Suppressor macrophage treated with lipopolysaccharide for 1 hour (primary cell): ENCODE measurements at places on chromosomes 13 and 19.
A peak's percentile ranks its signal among the peaks of the same experiment; 100 is the strongest.

DNA sequence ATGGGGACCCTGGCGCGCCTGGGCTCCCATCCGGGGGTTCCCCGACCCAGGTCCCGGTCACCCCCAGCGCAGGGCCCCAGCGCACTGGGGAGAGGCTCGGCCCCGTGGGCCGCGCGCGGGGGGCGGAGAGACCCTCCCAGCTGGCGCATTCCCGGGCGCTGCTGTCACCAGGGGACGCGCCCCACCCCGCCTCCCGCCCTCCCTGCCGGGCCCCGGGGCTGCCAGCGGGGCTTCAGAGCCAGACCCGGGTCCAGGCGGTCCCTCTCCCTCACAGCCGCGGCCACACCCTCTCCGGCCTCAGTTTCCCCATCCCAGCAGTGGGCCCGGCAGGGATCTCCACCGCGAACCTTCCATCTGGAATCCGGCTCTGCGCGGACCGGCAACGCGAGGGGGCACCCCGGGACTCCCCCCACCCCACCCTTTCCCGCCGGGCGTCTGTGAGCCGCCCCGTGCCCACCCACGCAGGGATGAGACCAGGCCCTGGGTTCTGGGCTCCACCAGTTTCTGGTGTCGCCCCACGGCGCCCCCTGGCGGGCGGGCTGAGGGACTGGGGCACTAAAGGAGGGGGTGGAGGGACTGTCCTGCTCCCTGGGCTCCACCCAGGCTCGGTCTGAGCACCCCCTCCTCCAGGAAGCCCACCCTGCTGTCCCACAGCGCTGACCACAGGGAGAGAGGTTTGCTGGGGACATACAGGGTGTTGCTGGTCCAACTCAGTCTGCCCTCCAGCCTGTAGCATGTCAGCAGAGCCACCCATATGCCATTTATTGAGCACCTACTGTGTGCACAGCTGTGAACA, 878 bp upstream of the ADAMTSL5 start:
- DNase-seq, result peak; percentile 87

GRCh38 chr19:10876459-10877240, 5.3 kb downstream of the CARM1 start:
- DNase-seq, result peak; percentile 93

DNA sequence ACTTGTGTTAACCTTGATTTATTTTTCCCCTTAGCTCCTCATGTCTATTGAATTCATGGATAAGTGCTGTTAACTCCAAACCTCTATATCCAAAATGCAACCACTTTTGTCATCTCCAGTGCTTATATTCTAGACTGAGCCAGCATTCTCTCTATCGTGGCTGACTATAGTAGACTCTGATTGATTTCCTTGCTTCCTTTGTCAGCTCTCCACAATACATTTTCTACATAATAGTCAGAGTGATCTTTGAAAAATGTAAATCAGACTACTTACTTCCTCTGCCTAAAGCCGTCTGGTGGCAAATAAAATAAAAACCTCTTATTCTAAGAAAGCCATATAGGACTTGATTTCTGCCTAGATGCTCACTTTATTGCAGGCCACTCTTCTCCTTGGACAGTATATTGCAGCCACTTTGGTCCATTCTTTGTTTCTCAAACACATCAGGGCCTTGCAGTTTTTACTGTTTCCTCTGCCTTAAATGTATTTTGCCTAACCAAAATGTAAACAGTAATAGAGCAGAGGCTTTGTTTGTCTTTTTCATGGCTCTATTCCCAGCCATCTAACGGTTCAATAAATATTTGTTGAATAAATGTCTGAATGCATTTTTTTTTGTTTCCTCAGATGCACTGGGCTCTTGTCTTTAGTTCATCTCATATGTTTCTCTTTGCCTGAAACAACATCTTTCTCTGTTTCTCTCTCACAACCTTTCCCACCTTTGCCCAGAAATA, 243.6 kb upstream of the CSNK1A1L start:
- DNase-seq, result no peak

- DNase-seq, result no peak
Measured at GRCh38 chr19:13521066-13521465, 14.8 kb upstream of the CACNA1A start.
